Stimulated activated CD8-positive, alpha-beta memory T cell treated with anti-CD3 and anti-CD28 coated beads, Interleukin-15, amount 100 ng/mL, for 4 hours (primary cell): ENCODE measurements at places on chromosomes 7 and 10.

DNA sequence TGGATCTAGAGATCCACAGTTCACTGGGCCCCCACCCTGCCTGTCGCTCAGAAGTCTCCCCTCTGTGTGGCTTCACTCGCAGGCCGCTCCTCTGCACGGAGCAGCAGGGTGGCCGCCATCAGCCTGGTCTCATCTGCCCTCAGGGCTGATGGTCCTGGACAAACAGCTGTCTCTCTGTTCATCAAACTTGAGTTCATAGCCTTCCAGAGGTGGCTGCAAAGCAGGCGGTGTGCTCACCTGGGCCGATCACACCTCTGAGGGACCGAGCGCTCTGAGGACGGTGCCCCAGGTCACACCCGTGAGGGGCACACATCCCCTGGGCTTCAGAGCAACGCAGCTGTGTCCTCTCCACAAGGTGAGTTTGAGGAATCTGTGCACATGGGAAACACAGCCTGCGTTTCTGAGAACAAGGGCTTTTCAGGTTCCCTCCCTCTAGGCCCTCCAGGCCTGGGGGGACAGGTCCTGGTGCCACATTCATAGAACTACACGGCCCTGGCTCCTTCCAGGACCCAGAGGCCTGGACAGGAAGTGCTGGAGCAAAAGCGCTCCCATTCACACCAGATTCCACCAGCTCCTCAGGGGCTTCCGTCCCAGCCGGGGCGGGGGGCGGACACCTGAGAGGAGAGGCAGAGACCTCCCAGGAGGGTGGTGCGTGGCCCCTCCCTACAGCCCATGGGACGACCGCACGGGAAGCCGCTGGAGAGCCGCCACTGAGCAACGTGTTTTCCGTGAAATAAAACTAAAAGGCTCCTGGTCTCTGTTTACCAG lies 31.2 kb upstream of the FAM20C start:
- DNase-seq, result no peak

DNA sequence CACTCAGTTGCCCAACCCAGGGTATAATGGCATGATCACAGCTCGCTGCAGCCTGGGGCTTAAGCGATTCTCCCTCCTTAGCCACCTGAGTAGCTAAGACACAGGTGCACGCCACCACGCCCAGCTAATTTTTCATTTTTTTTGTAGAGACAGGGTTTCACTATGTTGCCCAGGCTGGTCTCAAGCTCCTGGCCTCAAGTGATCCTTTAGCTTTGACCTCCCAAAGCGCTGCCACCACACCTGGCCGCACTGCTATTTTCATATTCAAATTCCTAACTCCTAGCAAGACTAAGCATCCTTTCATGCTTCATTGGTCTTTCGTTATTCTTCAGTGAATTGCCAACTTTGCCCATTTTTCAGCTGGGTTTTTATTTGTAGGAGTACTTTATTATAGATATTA lies 30.4 kb upstream of the DAGLB start:
- DNase-seq, result no peak

GRCh38 chr7:13159467-13160184 lies 472.2 kb downstream of the ARL4A start:
- DNase-seq, result no peak

- no peak for DNase-seq
Measured at GRCh38 chr10:109261231-109261630, 662.1 kb downstream of the XPNPEP1 start.

- no peak for DNase-seq
Measured at GRCh38 chr10:5561704-5562645, 37.2 kb downstream of the CALML3 start.

DNA sequence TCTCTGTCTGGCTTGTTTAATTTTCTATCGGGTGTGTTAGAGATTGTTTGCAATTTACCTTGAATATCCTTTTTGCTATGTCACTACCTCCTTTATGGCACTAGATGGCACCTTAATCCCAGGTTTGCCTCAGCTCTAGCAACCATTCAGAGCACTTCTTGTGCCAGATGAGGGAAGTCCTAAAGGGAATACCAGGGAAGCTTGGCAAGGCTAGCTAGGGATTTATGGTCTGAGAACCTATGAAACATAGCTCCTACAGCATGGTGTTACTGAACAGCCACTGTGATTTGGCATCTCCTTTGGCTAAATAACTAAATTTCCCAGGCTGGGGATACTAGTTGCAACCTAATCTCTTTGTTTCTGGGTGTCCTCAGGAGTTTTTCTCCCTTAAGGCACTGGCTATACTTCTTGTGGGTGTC lies 69.0 kb upstream of the VOPP1 start:
- peak; percentile 18 for DNase-seq

GRCh38 chr10:110916554-110917346 lies 2.2 kb downstream of the BBIP1 start:
- DNase-seq, result no peak

- no peak for DNase-seq
Measured at GRCh38 chr10:71081229-71081560, 131.2 kb upstream of the UNC5B start.

DNA sequence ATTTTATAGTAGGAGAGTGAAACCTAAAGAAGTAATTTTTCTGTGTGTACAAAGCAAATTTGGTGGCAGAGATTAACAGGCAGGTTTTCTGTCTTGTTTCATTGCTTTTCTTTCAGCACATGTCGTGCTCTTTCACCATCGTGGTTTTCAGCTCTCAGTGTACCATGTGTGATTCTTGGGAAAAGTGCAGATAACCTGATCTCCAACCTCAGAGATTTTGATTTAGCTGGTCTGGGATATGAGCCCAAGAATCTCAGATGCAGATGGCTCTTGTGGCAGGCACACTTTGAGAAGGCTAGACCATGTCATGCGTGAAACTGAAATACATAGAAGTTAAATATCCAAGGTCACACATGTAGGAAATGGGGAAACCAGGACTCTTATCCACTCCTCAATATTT lies 317.4 kb downstream of the EXOC4 start:
- DNase-seq, result no peak

GRCh38 chr7:3910054-3910453 lies 609.0 kb downstream of the SDK1 start:
- DNase-seq, result no peak

DNA sequence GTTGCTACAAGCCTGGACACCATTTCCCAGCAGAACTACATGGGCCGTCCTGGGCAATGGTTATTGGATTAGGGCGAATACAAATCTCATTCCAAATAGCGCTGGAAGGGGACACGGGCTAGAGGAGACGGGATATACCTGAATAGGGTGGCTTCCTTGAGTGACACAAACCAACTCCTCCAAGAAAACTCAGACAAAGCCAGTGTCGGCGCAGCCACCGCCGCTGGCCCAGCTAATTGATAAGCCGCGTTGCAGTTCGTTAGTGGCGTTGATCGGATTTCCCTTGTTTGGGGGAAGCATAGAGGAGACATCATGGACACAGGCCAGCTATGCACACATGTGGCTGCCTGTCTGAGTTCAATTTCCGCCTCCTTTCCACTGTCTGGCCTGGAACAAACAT lies 55.7 kb downstream of the EBF3 start:
- DNase-seq, result no peak

DNA sequence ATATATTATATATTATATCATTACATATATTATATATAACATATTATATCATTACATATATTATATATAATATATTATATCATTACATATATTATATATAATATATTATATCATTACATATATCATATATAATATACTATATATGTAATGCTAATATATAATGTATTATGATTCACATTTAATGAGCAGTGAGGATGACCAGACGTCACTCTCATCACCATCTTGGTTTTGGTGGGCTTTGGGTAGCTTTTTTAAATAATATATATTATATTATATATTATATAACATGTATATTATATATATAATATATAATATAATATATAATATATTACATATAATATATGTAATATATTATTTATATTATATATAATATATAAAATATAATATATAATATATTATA lies 1189.4 kb upstream of the AUTS2 start:
- DNase-seq, result no peak

DNA sequence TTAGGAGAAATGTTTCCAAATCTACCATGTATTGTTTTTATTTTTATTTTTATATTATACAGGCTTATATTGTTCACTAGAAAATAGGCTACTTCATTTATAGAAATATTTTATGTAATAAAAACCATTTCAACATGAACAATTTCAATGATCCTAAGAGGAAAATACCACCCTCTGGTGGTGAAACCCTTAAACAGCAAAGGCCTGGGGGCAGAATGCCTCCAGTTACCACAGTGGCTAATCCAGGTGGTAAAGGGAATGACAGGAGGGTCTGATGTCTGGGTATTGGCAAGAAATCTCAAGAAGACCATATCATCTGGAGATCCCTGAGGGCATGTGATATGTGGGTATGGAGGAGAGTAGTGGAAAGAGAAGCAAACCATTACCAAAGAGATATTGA lies 19.3 kb downstream of the MACC1 start:
- DNase-seq, result no peak

DNA sequence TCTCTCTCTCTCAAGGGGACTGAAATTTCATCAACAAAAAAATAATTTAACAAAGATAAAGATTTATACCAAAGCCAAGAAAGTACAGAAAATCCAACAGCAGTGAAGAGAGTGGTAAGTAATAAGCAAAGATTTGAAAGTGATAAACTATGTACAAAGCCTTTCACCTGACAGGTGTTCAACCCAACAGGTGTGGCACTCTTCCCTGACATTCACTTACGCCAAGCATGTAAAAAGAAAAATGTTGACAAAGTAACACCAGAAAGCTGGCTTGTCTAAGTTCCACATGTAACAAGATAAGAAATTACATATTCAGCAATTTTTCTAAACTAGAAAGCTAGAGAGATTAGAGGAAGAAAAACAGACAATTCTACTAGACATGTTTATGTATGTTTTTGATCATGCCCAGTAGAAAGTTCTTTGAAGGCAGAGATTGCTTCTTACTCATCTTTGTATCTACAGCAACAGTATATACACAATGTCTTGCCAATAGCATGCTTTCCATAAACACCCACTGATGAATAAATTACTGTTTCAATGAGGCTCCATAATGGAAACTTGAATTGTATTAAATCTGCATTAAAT lies 468.5 kb downstream of the PARD3 start:
- no peak for DNase-seq

DNA sequence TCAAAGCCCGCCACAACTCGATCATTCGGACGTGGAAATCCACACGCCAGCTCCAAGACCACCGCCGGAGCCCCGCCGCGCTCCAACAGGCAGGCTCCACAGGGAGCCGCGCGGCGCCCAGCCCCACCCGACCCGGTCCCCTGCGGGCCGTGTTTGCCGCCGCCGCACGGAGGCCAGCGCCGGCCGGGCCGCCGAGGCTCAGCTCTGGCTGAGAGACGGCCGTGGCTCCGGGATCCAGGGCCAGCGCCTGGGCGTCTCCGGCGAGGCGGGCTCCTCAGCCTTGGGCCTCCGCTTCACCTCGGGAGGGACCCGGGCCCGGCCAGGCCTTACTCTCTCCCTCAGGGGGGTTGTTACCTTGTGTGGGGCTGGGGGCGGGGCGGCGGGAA lies 333 bp downstream of the SMNDC1 start:
- DNase-seq, result no peak

DNA sequence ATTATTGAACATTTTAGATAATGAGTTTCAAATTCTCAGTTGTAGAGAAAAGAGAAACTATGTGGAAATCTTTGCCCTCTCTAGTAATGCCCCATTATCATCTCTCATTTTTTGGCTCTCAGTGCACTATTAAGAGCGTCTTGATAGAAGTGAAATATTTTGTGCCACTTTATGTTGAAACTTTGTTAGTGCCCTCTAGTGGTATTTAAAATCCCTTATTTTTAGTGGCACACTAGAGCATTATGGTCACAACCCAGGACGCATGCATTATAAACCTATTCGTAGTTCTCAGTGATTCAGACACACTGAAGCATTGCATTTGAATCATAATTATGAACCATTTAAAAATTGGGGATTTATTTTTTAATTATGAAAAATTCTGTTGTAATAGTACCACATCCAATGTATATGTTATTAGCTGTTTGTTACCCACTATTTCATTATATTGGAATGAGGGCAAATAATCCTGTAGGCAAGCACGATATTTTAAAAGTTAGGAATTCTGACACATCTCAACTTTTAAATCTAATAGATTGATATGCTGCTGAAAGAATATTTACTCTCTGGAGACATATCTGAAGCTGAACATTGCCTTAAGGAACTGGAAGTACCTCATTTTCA lies 21.9 kb downstream of the PDCD4 start:
- DNase-seq, result no peak

GRCh38 chr7:33965183-33965744 lies 59.9 kb downstream of the BMPER start:
- no peak for DNase-seq

DNA sequence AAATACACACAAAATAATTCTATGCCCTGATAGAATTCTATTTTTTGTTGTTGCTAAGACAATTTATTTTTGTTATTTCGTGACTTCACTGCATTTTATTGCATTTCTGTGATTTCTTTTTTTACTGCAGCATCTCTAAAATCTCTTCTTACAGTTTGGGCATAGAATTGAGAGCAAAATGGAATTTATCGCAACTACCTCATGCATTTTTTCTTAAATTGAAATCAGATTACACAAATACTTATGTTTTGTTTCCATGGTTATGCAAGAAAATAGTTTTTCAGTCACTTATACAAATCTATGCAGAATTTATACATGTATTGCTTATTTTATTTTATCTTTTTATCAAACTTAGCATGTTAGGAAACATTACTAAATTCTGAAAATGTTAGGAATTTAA lies 781.8 kb upstream of the LRRTM3 start:
- DNase-seq, result no peak

DNA sequence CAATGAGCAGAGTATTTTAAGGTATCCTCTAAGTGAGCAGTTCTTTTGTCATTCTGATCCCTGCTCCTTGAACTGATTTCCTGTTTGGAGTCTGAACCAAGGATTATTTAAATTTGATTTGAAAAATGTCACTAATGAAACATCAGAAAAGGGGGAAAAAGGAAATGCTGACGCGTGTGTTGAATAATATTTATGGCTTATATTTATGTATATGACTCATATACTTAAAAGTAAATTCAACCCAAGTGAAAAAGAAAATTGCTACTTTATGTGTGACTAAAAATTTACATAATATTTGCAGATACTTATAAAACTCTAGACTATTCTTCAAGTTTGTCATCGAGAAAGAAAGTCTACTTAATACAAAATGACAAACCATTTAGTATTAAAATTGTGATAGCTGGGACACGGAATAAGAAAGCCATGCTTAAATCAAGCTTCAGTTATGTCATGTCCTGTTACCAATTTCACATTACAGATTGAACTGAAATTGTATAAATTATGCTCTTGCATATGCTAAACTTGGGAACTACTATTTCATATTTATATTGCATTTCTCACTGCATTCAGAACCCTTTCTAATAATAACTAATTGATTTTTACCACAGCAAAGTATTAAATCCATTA lies 649.9 kb downstream of the MAGI2 start:
- DNase-seq, result no peak

DNA sequence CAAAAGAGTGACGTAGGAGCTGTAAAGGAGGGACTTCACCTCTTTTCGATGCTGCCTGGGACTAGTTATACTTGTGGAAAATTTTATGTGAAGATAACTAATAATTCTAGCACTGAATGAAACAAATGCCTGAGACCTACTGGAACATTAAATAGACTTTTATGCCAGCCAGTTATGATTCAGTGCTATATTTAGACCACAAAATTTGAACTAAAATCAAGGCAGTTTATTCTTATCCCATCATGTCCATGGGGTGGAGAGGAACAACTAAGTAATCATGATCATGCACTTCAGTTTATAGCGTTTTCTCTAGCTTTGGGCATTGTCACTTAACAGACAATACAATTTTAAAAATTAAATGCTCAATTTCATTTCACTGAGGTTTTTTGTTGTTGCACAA lies 76.7 kb downstream of the ZEB1 start:
- DNase-seq, result no peak
